ENCODE measurements at places on chromosomes 4 and X.

DNA sequence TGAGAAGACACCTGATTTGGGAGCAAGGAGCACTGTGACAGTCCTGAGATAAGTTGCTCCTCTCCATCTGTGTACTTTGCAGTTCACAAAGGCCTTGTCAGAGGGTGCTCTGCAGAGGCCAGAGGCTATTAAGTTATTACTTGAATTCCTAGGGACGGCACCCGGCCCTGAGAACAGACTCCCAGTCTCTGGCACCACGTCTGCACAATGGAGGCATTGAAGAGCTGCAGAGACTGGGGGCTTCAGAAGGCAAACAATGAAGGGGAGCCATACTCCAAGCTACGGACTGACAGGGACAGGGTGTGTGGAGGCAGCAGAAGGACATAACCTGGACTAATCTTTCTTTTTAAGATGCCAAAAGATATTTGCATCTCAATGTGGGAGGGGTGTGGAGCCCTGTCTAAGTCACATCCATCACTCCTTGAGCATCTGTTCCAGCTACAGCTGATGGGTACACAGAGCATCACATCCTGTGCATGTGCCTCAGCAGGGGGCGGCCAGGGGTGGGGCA, 11.5 kb downstream of the RASGEF1B start:
- no peak for DNase-seq

- peak; percentile 7 for DNase-seq
Observed at GRCh38 chr4:7649741-7650531, 215.2 kb upstream of the PSAPL1 start.

DNA sequence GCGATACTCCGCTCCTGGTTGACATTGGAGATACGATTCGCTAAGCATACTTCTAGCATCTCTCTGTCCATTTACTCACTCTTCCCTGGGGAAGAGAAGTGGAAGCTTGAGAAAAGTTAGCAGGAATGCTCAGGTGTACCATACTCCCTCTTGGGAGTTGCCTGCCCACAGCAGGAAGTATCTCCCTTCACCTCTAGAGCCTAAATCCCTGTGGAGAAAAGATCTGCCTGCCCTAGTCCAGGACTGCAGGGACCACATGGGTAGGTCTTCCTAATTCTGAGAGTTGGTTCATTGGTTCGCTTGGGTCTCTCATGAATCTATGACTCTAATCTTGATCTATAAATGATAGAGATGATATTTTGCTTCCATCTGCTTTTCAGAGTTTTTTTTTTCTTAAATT, 26.3 kb upstream of the MAPK10 start:
- DNase-seq = no peak

DNA sequence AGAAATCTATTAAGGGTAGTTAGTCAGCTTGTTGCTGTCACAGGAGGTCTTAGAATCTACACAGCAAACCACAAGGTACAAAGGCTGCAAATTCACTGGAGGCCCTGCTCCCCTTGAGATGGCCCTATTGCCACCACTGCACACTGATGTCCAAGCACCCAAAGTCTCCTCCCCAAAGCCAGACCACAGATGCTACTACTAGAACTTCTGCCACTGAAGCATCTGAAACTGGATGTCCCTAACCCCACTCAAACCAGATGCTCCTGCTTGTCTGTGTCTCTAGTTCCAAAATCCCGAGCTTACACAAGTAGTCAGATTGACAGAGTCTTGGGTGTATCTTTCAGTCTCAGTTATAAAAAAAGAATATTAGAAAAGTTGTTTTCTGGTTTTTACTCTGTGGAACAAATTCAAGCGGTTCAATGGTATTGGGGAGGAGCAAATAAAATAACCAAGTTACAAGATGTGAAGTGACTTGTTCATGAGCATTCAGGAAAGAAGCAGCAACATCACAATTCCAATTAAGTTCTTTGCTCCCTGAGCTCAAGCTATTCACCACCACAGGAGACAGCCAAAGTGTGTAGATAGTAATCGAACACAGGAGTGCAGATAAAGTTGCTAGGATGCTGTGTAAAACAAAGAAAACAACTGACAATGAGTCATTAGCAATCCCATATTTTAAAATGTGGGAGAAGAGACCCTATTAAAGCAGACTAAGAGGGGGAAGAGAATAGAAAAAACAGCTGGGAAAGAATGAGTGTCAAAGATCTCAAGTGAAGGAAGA, 352.3 kb downstream of the PDGFC start:
- DNase-seq = no peak

DNA sequence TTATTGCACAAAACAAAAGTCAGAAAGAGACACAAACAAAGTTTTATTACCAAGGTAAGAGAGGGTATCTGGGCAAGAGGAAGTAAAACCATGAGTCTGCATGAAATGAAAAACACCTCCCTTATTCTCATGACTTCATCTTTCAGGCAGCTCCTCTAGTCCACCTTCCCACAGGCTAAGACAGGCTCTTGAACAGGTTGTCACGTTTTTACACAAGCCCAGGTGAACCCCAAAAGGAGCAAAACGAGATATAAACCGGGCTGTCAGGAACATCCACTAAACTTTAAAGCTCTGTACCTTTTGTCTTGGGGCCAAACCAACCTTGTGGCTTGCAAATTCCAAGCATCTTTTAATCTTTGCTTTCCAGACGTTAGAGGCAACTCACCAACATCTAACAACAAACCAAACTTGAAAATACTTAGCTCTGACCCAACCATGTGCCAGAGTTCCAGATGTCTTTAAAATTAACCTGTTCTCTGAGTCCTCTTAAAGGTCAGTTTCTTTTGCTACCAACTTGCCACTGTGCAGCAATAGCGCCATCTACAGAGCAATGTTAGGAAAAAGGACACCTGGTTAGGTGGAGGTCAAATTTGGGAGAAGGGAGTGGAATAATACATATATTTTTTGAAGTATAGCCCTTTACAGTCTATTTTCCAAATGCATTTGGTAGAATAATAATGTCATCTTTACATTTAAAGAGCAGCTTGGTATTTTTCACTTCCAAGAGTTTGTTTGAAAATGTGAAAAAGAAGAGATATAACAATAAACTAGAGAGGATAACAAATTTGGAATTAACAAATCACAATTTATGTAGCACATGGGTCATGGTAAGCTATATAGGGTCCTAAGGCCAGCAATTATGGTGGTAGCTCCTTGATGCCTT, 73.1 kb downstream of the QRFPR start:
- peak; percentile 62 for DNase-seq
